ENCODE measurements at places on chromosomes 1 and 21.

GRCh38 chr1:16905110-16905867 is 9.5 kb downstream of the RNU1-2 start:
- no peak for DNase-seq

DNA sequence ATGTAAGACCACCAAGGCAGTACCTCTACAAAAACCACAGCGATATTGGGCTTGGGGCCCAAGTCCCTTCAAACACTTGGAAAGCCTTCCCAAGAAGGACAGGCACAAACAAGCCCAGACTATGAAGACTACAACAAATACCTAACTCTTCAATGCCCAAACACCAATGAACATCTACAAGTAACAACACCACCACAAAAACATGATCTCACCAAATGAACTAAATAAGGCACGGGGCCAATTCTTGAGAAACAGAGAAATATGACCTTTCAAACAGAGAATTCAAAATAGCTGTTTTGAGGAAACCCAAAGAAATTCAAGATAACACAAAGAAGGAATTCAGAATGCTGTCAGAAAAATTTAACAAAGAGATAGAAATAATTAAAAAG is 86.8 kb downstream of the COL24A1 start:
- no peak for DNase-seq

GRCh38 chr1:46171871-46172270 is 3.0 kb upstream of the TSPAN1 start:
- no peak for DNase-seq

DNA sequence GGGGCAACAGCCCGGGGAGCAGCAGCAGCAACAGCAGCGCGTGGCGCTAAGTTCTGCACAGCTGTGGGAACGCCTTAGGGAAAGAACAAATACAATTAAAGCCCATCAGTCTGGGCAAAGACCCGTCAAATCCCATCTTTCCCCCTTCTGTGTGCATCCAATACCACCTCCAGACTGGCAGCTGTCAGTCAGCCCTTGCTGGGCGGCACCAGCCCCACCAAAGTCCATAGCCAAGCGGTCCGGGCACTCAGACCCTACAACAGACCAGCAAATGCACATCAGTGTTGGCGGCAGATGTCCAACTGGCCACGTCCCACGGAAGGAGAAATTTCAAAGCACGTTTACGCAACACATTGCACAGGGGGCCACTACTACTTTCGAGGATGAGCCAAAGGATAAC is 12.9 kb downstream of the PABPC4 start:
- no peak for DNase-seq

DNA sequence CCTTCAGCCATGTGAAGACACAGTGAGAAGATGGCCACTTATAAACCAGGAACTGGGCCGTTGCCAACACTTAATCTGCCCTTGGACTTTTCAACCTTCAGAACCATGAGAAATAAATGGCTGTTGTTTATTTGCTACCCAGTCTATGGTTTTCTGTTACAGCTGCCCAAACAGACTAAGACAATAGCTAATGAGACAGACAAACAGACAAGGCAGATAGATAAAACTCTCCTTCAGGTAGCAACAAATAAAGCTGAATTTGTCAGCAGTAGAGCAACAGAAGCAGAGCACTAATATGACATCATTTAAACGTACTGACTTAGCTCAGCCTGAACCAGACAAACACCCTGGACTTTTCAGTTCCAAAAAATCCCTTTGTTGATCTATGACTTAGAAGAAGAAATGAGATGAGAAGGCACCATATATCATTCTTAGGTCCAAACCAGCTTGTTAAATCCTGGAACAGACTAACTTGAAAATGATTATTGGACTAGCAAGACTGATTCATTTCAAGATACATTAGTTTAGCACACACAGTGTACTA is 27.0 kb downstream of the ZZZ3 start:
- no peak for DNase-seq

- no peak for DNase-seq
Measured at GRCh38 chr1:12153181-12153785, 13.5 kb upstream of the TNFRSF1B start.

DNA sequence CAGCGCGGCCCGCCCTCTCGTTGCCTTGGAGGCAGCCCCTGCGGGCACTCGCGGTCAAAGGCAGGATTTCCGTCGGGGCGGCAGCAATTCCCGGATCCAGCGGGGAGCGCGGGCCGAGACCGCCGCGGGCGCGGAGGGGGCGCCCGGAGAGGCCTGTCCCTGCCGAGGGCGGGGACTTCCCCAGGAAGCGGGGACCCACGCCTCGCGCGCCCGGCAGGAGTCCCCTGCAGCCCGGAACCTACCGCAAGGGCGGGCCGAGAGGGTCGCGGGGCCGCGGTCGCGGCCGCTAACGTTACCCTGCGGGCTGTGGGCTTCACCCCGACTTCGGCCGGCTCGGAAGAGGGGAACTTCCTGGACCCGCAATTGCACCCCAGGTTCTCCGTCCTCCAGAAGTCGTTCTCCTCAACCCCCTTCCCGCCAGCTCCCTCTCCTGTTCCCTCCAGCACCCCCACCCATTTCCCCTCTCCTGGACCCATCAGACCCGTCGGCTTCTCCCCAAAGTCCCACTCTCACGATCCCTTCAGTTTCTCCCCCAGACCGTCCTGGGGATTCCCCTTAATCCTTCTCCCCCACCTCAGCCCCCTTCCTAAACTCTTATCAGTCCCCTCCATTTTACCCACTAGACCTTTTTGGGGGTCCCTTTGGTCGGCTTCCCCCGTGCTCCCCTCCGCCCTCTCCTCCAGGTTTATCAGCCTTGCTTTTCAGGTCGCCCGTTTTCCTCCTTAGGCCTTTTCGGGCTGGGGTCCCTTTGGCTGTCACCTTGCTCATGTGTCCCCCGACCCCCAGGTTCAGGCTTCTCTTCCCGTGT is 604 bp downstream of the FGR start:
- DNase-seq: peak; percentile 38

- DNase-seq: no peak
Measured at GRCh38 chr1:9174243-9174642, 45.3 kb upstream of the GPR157 start.

GRCh38 chr1:56218023-56218422 is 361.3 kb downstream of the PLPP3 start:
- DNase-seq: no peak

GRCh38 chr1:74429580-74429979 is 82.8 kb downstream of the LRRC53 start:
- no peak for DNase-seq

- DNase-seq: no peak
Measured at GRCh38 chr1:154896771-154897286, 26.7 kb upstream of the KCNN3 start.

DNA sequence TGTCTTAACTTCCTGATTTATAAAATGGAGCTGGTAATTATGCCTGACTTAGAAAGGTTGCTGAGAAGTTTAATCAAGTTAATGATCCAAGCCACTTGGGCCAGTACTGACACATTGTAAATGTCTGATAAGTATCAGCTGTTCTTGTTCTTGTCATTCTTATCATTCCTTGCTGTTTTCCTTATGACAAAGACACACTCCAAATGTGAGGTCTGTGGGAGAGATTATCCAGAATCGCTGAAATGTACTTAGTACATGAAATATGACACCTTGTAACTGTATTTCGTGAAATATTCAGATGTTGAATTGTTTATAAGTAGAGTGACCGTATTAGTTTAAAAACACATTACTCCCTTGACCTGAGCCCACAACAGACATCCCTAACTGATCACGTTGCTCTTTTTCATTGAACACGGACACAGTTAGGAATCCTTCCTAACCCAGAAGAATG is 6.1 kb downstream of the AADACL4 start:
- no peak for DNase-seq

GRCh38 chr1:167775178-167775577 is 53.4 kb downstream of the MPZL1 start:
- DNase-seq: no peak

DNA sequence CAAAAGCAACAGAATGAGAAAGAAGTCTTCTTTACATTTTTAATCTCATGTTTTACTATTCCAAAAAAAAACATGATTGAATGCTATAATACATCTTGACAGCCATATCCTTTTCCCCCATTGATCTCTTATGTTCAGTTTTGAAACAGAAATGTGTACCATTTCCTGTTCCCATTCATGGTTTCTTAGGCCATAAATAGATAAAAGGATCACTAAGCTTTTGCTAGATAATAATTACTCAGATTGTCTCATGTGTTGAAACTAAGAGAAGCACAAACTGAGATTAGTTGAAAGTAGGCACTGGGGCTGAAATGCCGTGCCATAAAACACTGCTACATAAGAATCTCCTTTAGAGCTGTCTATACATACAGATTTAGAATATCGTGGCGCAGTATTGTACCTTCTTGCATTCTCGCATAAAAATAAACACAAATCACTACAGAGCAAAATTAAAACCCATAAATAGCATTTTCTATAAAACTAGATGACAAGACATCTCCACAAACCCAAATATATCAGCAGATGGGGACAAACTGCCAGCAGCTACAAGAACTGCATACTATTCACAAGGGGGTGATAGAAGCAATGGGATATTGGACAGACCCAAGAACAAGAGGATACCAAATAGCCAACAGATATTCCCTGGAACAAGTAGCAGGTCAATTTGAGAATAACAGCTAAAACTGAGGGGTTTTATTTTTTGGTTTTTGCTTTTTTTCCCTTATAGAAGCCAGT is 405.3 kb upstream of the PRMT6 start:
- DNase-seq: no peak

DNA sequence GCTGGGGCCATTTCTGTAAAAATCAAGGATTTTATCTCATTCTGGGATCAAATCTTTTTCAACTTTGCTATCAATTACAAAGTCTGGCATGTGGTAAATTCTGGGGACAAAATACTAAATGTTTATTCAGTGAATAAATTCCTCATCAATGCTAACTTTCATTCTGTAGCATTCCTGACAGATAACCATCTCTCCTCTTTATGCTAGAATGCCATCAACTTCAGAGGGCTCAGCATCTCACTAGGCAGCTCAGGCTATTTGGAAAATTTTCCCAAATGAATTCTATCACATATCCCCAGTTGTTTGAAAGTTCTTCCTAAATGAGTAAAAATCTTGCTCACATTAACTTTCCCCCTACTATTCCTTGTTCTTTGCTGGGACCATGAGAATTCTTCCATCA is 163.0 kb upstream of the DAB1 start:
- no peak for DNase-seq

- DNase-seq: no peak
Measured at GRCh38 chr1:235090406-235091069, 38.1 kb downstream of the TOMM20 start.

DNA sequence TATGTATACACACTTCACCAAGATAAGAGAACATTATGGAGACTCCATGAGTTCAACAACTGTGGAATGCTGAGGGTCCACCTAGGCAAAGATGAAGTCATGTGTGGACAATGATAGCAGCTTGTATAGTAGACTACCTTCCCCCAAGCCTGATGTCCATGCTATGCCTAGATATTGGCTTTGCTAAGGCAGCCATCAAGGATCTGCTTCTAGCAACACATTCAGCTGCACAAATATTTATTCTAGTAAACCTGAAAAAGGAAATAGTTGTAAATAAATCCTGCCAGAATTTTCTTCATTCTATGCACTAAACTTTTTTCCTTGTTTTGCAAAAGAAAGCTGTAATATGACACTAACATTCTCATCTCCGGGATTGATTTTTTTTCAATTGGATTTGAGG is 7.0 kb upstream of the LPAR3 start:
- no peak for DNase-seq

GRCh38 chr21:46483300-46484295 is 24.9 kb downstream of the DIP2A start:
- no peak for DNase-seq

DNA sequence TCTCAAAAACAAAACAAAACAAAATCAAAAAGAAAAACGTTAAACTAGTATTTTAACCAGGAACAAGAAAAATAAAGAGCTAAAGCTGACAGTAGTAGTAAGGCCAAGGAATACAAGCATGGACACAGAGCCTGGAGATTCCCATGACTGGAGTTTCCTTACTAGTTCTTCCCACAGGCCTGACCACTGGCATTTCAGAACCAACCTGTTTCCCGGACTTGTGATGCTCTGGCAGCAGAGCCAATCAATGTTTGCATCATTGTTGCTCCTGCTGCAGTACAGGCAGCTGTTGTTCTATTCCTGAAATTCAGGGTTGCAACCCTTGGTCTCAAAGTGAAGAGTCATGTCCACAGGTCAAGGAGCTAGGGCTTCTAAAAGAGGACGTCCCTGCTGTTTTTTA is 111.3 kb upstream of the WARS2 start:
- DNase-seq: no peak

GRCh38 chr1:58608945-58609344 is 31.9 kb upstream of the TACSTD2 start:
- no peak for DNase-seq

DNA sequence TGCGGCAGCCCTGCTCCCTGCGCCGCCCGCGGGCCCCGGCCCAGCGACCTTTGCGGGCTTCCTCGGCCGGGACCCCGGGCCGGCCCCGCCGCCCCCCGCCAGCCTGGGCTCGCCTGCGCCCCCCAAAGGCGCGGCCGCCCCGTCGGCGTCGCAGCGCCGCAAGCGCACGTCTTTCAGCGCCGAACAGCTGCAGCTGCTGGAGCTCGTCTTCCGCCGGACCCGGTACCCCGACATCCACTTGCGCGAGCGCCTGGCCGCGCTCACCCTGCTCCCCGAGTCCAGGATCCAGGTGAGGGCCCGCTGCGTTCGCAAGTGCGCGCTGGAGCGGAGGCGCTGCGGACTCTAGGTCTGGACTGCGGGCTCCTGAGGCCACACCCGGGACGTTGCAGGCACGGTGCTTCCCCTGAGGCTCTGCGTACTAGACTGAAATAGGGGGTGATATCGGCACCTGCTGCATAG is 351 bp downstream of the MIXL1 start:
- peak; percentile 11 for DNase-seq

DNA sequence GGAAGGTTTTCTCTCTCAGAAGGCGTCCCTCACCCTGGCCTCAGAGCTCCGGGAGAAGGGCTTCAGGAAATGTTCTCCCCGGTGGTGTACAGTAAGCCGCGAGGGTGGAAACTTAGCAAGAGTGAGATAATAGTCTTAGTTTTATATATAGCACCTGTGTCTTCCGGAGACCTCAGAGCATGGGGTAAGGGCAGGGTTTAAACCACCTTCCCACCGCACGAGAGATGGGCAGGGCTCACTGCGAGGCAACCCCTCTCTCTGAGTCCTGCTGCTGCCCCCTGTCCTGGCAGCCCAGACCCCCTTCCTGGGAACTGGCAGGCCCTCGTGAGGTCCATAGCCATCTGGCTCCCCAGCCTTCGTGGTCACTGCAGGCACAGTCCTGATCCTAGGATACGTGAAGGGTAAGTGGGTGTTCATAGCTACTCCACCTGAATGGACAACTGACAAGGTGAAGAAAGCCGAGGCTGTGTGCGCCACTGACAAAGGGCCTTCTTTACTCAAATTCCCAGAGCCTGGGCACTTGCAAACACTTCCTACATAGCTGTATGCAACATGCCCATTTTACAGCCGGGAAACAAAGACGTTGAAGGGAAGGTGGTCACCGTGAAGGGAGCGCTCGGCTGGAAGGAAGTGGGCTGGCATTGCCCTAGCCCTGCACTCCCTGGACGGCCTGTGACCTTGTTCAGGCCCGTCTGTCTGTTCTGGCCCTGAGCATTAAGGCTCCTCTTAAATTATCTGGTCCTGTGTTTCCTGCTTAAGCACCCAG is 26.9 kb downstream of the ITPKB start:
- DNase-seq: peak; percentile 50

- DNase-seq: peak; percentile 53
Measured at GRCh38 chr1:207454046-207454964, at the start of gene CR2. Gene CR2 (plus strand): TSS chr1:207454328. CDS start chr1:207454419, 91 bp downstream.

- no peak for DNase-seq
Measured at GRCh38 chr1:235013512-235013911, 115.1 kb downstream of the TOMM20 start.

GRCh38 chr1:218459878-218460711 is 115.0 kb downstream of the TGFB2 start:
- DNase-seq: no peak

- no peak for DNase-seq
Measured at GRCh38 chr1:151372058-151372934, at the start of gene SELENBP1. Gene SELENBP1 (minus strand): TSS chr1:151372705. CDS start chr1:151372641, 64 bp downstream.
